CD4-positive, CD25-positive, alpha-beta regulatory T cell (primary cell): ENCODE measurements at places on chromosomes 13 and 19. TPM values are rescaled to one million over a fixed set of nuclear protein-coding genes. Genes with fewer than 3 reads are reported as not detected.

The UHRF1 gene
- 2.2 TPM for total RNA-seq

The SLC46A3 gene
- 11.0 TPM for total RNA-seq

The DLL3 gene
- 0.17 TPM for total RNA-seq

The DBP gene
- total RNA-seq, result 37.7 TPM

The DCLK1 gene
- not detected for total RNA-seq

The IRGQ gene
- 40.9 TPM for total RNA-seq

The HCST gene
- total RNA-seq, result 104 TPM

The SHANK1 gene
- total RNA-seq, result not detected

The ANKLE1 gene
- 1.8 TPM for total RNA-seq

The CERS1 gene
- total RNA-seq, result not detected

The MEIOSIN gene
- total RNA-seq, result not detected

The PSG3 gene
- total RNA-seq, result 0.42 TPM

The MBD3L4 gene
- not detected for total RNA-seq

The SLC25A41 gene
- 0.42 TPM for total RNA-seq

The IFNL1 gene
- total RNA-seq, result not detected

The TMEM59L gene
- not detected for total RNA-seq

The ZNF793 gene
- 4.5 TPM for total RNA-seq

The ZNF730 gene
- total RNA-seq, result 0.52 TPM

The KLHL1 gene
- not detected for total RNA-seq

The PCP2 gene
- 2.4 TPM for total RNA-seq

The SELENOV gene
- not detected for total RNA-seq

The TNNI3 gene
- total RNA-seq, result not detected

The SOX1 gene
- not detected for total RNA-seq

The SLITRK6 gene
- total RNA-seq, result not detected

The SHC2 gene
- total RNA-seq, result not detected

The TRPC4 gene
- total RNA-seq, result not detected
